ENCODE measurements at places on chromosomes 11 and 22.

DNA sequence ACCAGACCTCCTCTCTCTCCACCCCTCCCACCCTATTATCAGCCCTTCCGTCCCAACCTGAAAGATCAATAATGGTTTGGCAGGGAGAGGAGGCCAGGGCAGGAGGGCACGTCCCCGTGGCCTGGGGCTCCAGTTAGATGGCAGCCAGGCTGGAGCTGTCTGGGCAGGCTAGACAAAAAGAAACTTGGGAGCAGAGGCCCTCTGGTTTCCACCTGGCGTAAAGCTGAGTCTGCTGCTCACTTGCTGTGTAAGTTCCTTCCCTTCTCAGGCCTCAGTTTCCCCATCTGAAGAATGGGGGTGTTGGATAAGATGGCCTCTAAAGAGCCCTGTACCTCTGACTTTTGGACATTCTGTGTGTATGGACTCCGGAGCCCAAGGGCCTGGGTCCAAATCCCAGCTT is 3.8 kb upstream of the RHOD start:
- no peak for DNase-seq

DNA sequence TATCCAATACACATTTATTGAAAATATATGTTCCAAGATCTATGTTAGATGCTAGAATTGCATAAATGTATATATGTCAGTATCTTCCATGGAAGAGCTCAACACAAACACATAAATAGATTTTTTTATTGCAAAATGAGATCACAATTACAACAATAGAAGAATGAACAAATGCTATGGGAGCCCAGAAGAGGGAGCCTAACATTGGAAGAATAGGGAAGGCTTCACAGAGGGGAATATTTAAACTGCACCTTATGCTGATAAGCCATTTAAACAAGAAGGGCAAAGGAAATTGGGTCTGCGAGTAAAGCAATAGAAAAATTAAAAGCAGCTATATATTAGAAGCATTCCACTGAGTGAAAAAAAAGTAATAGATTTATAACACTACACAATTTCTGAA is 96.1 kb upstream of the LRRC55 start:
- DNase-seq, result no peak

DNA sequence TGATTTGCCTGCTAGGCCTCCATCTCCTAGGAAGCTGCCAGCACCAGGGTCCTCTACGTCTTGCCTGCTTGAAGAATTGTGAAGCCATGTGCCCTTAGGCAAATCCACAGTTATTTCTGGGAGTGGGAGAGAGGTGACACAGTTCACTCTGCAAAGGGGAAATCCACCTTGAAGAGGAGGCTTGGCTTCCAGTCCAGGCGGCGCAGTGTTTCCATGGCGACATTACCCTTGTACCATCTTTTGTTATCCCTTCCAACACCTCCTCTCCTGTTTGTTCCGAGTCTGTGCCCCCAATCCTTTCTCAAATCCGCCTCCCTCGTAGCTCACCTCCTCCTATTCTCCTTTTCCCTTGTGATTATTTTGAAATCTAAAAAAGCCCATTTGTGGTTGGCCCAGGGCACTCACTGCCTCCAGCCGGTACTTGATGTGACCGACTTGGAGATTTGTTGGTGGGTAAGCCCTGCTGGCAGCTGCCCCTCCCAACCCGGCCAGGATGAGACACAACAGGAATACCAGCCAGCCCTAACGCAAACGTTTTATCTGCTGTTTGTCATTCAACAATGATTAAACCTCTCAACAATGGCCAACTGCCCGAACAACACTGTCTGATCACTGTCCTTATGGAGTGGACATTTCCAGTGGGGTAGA is 18.4 kb downstream of the SYT13 start:
- DNase-seq, result no peak

GRCh38 chr11:33420959-33421566 is 163.9 kb downstream of the HIPK3 start:
- no peak for DNase-seq

- DNase-seq, result no peak
Measured at GRCh38 chr11:35163209-35163608, 24.2 kb downstream of the CD44 start.

- no peak for DNase-seq
Measured at GRCh38 chr11:75516886-75517285, 8.9 kb downstream of the GDPD5 start.

- DNase-seq, result no peak
Measured at GRCh38 chr11:11070976-11071375, 213.1 kb upstream of the ZBED5 start.

DNA sequence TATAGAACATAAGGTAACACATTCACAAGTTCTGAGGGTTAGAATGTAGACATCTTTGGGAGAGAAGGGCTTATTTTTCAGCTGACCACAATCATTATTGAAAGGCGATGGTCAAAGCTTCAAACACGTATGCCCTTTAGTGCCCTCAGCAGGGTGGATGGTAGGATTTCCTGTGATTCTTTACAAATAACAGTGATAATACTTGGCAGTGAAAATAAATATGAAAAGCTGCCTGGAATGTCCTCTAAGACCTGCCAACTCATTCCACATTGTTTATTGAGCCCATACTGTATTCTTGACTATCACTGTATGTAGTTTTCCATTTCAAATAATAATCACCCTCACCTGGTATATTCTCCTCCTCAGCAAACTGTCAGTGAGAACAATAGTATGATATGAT is 13.7 kb upstream of the MPEG1 start:
- no peak for DNase-seq

DNA sequence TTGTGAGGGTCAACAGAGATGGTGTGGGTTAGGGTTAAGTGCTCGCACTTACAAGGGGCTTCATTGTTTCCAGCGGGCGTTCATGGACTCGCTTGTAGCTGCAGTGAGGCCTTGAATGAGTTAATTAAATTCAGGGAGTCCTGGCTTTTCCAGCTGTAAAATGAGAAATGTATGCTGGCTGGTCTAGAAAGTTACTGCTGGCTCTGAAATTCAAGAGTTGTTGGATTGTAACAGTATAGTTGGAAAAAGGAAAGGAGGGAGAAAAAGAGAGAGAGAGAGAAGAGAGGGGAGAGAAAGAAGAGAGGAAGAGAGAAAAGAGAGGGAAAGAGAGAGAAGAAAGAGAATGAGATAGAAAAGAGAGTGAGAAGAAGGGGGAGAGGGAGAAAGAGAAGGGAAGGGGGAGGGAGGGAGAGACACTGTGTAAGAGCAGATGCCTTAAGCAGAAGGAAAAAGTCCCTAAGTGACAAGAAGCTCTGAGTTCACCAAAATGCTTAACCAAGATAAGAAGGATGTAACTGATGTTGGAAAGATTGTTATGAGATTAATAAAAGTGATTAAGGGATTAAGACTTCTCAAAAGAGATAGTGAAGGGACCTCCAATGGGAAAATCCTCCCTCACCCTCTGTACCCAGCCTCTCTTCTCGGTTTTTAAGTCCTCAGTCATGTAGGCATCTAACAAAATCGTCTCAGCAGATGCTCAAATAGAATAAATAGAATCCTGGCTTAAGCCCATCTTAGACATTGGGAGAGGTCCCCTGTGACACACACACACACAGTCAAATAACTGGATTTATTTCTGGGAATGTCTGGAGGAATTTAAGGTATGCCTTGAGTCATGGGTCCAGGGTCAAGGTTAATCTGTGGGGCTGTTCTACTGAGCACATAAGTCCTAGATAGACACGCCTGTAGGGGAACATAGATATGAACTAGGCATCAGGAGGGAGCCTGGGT is 477.9 kb downstream of the MIAT start:
- DNase-seq, result no peak

DNA sequence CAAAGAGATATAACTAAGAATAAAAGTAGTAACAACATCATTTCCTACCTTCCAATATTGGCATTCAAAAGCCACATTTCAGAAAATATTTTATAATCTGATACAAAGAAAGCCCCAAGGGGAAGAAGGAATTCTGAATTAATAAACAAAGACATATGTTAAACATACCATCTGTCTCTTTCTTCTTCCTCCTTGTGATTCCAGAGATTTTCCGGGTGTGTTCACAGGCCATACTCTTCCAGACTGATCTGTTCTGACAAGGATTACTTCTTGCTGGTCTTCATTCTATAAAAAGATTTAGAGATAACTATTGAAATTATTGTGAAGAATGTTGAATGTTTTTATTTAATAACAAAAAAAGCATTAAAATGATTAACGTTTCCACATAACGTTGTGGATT is 65.0 kb downstream of the CWF19L2 start:
- DNase-seq, result no peak

- DNase-seq, result peak; percentile 9
Measured at GRCh38 chr11:102110761-102111010, 439 bp downstream of the YAP1 start.

GRCh38 chr11:8329336-8329735 is 65.7 kb upstream of the LMO1 start:
- no peak for DNase-seq

DNA sequence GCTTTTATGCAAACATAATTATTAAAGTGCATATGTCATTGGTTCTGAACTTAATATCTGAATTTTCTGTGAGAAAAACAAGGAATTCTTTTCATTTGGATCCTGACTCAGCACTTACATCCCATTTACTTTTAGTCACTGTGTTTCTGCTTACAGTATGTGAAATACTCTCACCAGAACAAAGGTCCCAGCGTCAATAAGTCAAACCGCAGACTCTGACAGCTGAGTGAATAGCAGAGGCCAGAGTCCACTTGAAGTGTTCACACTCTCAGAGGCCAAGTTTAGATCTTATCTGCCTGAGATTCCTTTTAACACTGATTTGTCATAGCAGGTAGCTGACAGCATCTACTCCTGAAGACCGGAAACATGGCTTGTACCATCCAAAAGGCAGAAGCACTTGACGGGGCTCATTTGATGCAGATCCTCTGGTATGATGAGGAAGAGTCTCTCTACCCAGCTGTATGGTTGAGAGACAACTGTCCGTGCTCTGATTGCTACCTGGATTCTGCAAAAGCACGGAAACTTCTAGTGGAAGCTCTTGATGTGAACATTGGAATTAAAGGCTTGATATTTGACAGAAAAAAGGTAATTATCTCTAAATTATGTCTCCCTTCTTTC is 14.6 kb downstream of the BBOX1 start:
- no peak for DNase-seq

- no peak for DNase-seq
Measured at GRCh38 chr11:108226036-108226435, 3.2 kb downstream of the ATM start.

DNA sequence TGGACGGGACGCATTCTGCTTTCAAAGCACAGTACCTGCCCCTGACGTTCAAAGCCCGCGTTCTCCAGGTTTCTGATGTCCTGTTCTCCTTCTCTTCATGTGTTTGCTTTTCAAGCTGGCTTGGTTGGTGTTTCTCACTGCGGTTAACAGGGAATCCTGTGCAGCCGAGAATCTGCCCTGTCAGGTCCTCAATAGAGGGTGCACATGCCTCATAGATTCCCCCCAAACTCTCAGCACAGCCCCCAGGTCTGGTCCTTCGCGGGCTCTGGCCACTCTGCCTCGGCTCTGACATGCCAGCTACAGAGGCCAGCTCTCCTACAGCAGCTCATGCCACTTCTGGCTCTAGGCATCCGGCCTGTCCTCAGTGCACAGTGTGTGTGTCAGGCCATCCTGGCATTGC is 1343.8 kb downstream of the TBC1D22A start:
- no peak for DNase-seq

Data from BE2C (cell line).